Type B pancreatic cell (in vitro differentiated cells): ENCODE measurements at places on chromosomes 16 and 17.

GRCh38 chr16:84380405-84380804 is 12.1 kb downstream of the ATP2C2 start:
- H3K4me3 ChIP-seq, result no peak overlapping the region
- H3K36me3 ChIP-seq, result no peaks in the 10 kb centered on the region
- DNase-seq, result no peak
- no peak overlapping the region for H3K27ac ChIP-seq

GRCh38 chr17:56863974-56864373 is 30.0 kb downstream of the DGKE start:
- H3K4me3 ChIP-seq, result no peak overlapping the region
- H3K4me1 ChIP-seq, result no peaks in the 10 kb centered on the region
- H3K36me3 ChIP-seq, result peaks cover 5% of the 10 kb centered on the region
- no peaks in the 10 kb centered on the region for H3K27me3 ChIP-seq

DNA sequence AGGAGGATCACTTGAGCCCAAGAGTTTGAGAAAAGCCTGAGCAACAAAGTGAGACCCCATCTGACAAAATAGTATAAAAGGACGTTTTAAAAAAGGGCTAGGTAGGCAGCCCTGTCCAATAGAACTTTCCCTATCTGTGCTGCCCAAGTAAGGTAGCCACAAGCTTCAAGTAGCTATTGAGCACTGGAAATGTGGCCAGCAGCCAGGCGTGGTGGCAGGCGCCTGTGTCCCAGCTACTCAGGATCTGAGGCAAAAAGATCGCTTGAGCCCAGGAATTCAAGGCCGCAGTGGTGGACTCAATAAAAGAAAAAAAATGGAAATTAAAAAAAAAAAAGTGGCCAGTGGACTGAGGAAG is 1.5 kb upstream of the NQO1 start:
- H3K27ac ChIP-seq, result peak overlapping the region; percentile 99
- DNase-seq, result no peak
- H3K36me3 ChIP-seq, result no peaks in the 10 kb centered on the region
- H3K4me3 ChIP-seq, result peak overlapping the region; percentile 95
- peaks cover 23% of the 10 kb centered on the region for H3K4me1 ChIP-seq
- no peaks in the 10 kb centered on the region for H3K27me3 ChIP-seq

DNA sequence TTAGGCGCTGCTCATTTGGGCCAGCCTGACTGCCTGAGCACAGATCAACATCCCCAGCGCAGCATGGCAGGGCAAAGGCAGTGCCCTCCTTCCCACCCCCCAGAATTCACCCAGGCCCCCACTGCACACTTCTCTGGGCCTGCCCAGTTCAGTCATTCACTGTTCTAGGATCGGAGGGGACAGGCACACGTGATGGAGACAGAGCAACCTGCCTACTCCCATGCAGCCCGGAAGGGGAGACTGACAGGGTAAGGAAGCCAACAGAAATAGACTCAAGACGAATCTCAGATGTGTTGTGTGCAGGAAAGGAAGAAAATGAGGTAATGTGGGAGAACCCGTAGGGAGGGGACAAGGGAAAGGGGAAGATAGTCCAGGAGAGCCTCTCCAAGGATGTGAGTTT is 59.2 kb upstream of the LYRM9 start:
- no peak for DNase-seq
- H3K27ac ChIP-seq, result no peak overlapping the region
- H3K4me3 ChIP-seq, result no peak overlapping the region
- no peaks in the 10 kb centered on the region for H3K27me3 ChIP-seq

DNA sequence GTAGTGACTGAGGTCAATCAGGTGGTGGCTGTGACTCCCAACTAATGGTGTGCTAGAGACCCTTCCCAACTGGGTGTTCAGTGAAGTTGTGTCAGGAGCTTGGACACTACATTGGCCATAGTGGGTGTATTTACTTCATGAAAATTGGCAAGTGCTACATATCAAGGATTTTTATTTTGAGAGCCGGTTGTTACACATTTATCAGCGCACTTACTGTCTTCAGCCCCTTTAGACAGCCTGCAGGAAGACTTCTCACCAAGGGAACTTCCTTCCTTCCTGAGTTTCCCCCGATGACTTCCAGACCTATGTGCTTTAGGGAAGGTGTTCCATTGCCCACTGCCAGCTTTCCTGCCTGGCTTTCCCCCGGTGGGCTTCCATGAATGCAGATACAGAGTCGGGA is 261.2 kb downstream of the CBLN1 start:
- H3K4me1 ChIP-seq, result peaks cover 42% of the 10 kb centered on the region
- DNase-seq, result no peak
- no peak overlapping the region for H3K4me3 ChIP-seq
- H3K36me3 ChIP-seq, result no peaks in the 10 kb centered on the region

- no peak overlapping the region for H3K4me3 ChIP-seq
- H3K27ac ChIP-seq, result peak overlapping the region; percentile 39
- H3K4me1 ChIP-seq, result peaks cover 28% of the 10 kb centered on the region
- H3K27me3 ChIP-seq, result peaks cover 37% of the 10 kb centered on the region
- DNase-seq, result peak; percentile 60
These were observed 4.5 kb downstream of the CCR7 start for GRCh38 chr17:40560592-40561293.

DNA sequence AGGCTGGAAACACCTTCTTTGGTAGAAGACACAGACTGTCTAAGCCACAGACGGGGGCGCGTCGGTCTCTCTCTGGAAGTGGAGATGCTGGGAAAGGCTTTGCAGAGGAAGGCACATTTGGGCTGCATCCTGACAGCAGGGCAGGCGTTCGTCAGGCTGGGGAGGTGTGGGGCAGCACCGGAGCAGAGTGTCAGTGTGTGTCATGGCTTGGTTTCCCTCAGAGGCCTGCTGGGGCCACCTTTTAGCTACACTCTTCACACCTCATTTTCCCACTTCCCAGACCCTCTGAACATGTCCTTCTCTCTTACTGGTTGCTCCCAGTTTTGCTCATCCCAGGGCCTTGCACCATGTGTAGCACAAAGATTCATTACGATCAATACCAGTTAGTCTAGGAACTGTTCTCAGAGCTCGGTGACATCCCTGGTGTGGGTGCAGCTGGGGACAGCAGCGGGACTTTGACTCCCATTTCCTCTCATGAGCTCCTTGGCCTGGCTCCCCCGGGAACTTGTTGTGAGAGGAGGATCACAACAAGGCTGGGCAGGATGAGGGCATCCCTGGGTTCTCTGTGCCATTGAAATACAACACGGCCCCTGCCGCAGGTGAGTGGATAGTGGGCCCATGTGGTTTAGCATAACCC is 33.1 kb downstream of the SMARCE1 start:
- H3K27me3 ChIP-seq, result peaks cover 25% of the 10 kb centered on the region
- no peak overlapping the region for H3K27ac ChIP-seq
- H3K4me3 ChIP-seq, result no peak overlapping the region
- no peak for DNase-seq

GRCh38 chr16:78762222-78762621 is 662.8 kb downstream of the WWOX start:
- no peaks in the 10 kb centered on the region for H3K4me1 ChIP-seq
- H3K27me3 ChIP-seq, result no peaks in the 10 kb centered on the region
- no peak overlapping the region for H3K27ac ChIP-seq
- H3K36me3 ChIP-seq, result no peaks in the 10 kb centered on the region

DNA sequence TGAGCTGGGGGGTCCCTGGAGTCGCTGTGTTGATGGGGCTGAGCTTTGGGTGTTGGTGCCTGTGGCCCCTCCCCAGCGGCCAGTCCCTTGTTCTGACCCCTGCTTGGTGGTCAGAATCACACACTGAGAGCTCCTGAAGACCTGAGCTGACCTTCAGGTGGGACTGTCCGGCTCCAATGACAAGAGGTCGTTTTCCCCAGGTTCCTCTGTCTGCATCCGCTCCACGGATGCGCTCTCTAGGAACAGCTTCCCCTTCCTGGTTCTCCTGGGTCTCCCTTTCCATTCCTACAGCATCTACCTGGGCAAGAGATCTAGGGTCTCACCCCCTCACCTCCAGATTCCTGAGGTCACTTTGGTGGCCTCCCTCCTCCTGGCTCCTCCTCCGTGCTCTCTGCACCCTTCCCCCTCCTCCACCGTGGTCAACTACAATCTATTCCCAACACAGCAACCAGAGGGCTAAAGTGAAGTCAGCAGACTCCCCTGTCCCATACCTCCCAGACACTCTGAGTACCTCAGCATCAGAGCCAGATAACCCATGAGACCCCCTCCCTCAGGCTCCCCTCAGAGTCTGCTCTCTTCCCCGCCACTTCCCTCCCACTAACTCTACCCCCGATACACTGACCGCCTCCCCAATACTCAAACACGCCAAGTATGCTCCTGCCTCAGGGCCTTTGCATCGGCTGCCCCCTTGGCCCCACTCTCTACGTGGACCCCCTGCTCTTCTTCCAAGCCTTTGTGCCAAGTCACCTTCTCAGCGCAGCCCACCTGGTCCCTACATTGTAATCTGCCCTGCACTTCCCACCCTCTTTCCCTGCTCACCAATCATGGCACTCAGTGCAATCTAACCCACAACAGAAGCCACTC is 9.0 kb upstream of the SEC14L5 start:
- no peaks in the 10 kb centered on the region for H3K27me3 ChIP-seq
- H3K4me3 ChIP-seq, result peak overlapping the region; percentile 47
- peaks cover 31% of the 10 kb centered on the region for H3K4me1 ChIP-seq
- no peaks in the 10 kb centered on the region for H3K36me3 ChIP-seq
- no peak for DNase-seq

GRCh38 chr17:45946841-45947256 is 52.2 kb upstream of the STH start:
- no peaks in the 10 kb centered on the region for H3K4me1 ChIP-seq
- peaks cover 68% of the 10 kb centered on the region for H3K27me3 ChIP-seq
- H3K4me3 ChIP-seq, result no peak overlapping the region
- no peak for DNase-seq
- no peaks in the 10 kb centered on the region for H3K36me3 ChIP-seq

DNA sequence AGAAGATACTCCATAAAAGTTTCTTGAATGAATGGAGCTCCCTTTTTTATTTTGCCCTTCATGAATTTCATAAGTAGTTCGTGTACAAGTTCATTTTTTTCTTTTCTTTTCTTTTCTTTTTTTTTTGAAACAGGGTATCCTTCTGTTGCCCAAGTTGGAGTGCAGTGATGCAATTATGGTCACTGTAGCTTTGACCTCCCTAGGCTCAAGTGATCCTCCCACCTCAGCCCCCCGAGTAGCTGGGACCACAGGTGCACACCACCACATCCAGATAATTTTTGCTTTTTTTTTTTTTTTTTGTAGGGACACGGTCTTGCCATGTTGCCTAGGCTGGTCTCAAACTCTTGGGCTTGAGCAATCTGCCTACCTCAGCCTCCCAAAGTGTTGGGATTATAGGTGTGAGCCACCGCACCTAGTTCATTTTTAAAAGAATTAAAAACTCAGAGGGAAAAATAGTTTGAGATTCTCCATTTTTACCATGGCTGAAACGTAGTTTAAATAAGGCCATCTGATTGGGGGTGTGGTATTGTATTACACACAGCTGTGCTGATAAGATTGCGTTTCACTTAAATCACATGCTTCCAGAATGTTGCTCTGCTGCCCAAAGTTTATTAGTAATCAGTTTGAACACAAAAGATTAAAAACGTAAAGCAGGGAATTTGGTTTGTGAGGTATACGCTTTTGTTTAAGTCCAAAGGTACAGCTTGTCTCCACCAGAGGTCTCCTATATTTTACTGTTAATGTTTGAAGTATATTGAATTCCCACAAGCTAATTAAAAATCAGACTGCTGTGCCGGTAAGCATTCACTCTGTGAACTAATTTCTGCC is 154.1 kb downstream of the SOCS1 start:
- H3K27me3 ChIP-seq, result no peaks in the 10 kb centered on the region
- H3K36me3 ChIP-seq, result no peaks in the 10 kb centered on the region
- no peak for DNase-seq
- peak overlapping the region; percentile 74 for H3K27ac ChIP-seq

- H3K4me3 ChIP-seq, result no peak overlapping the region
- no peaks in the 10 kb centered on the region for H3K36me3 ChIP-seq
- peak overlapping the region; percentile 80 for H3K27ac ChIP-seq
- H3K4me1 ChIP-seq, result peaks cover 54% of the 10 kb centered on the region
- no peak for DNase-seq
These were observed 253.2 kb downstream of the SEC14L1 start for GRCh38 chr17:77393867-77394539.

- no peaks in the 10 kb centered on the region for H3K27me3 ChIP-seq
- no peak for DNase-seq
- H3K4me3 ChIP-seq, result no peak overlapping the region
- H3K4me1 ChIP-seq, result no peaks in the 10 kb centered on the region
- no peak overlapping the region for H3K27ac ChIP-seq
These were observed 485.9 kb upstream of the GOT2 start for GRCh38 chr16:59220011-59220410.

- peaks cover 20% of the 10 kb centered on the region for H3K4me1 ChIP-seq
- peaks cover under 1% of the 10 kb centered on the region for H3K36me3 ChIP-seq
- peak overlapping the region; percentile 79 for H3K4me3 ChIP-seq
- H3K27ac ChIP-seq, result peak overlapping the region; percentile 62
These were observed 2.2 kb downstream of the PLCD3 start for GRCh38 chr17:45129940-45130680.

GRCh38 chr16:976389-976931 is 5.1 kb upstream of the SOX8 start:
- no peak for DNase-seq
- H3K4me1 ChIP-seq, result peaks cover 18% of the 10 kb centered on the region
- peak overlapping the region; percentile 39 for H3K27ac ChIP-seq
- H3K36me3 ChIP-seq, result no peaks in the 10 kb centered on the region
- H3K27me3 ChIP-seq, result peaks cover 9% of the 10 kb centered on the region

DNA sequence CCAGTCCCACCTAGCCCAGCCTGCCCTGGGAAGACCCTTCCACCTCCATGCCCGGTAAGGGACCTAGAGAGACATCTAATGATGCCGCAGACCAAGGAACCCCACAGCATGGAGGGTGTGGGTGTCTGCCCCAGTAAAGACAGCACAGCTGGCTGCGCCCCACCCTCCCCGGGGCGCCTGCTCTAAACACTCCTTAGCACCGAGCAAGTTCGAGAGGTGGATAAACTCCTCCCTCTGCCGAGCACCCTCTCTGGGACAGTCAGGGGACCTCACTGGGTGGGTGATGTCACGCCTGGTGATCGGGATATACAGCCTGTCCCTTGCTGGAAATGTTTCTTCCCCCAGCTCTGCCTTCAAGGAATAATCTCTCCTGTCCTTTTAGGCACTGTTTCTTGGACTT is 16.7 kb upstream of the DNAI2 start:
- no peak overlapping the region for H3K27ac ChIP-seq
- no peak for DNase-seq
- no peaks in the 10 kb centered on the region for H3K36me3 ChIP-seq
- no peak overlapping the region for H3K4me3 ChIP-seq
